ENCODE measurements at places on chromosomes 2 and 18.

DNA sequence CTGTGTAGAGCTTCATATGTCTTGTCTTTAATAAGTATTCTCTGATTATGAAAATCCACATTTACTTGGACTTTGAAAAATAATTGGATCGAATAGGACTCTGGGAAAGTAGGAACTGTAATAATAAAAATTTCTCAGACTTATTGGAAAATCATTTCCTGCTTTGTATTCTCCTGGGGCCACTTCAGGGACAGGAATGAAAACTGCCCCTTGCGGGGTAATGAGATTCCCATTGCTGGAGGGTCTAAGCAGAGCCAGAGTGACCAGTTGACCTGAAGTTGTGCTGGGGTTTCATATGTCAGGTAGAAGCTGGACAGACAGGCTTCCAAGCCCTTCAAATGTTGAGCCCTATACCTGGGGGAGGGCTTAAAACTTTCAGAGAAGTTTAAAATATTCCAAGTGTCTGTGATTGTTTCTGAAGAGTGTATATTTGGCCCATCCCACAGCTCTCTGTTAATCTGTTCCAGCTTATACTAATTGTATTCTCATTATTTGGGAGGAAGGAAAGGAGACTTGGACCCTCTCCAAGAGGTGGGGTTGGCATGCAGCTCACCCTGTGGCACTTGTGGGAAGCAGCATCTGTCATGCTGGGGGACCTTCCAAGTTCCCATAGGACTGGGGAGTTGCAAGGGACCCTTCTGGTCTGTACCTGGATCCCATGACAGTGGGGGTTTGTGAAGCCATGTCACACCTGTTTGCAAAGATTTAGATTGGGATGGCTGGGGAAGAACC is 268.7 kb upstream of the ATP5MC3 start:
- DNase-seq: no peak

GRCh38 chr2:56534321-56534720 is 350.5 kb downstream of the CCDC85A start:
- no peak for DNase-seq

- DNase-seq: no peak
Observed at GRCh38 chr18:51425475-51425874, 228.0 kb upstream of the MEX3C start.

GRCh38 chr18:31500051-31500688 is 2.2 kb downstream of the DSG2 start:
- DNase-seq: no peak

DNA sequence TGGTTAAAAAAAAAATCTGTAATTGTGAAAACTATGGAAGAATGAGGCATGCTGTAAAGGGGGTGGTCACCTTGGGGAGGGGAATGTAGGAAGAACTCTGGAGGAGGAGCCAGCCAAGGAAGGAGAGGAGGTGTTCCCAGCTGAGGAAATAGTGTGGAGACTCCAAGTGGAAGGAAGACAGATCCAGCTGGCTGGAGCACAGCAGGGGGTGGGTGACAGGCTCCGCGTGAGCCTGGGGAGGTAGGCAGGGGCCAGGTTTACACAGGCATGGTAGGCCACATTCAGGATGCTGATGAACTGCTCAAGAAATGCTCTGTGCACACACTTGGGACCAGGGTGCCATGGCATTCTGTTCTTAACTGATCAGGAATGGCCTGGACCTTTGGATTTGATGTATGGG is 16.8 kb downstream of the AFF3 start:
- DNase-seq: no peak

- DNase-seq: no peak
Observed at GRCh38 chr2:11865805-11866204, 119.4 kb downstream of the LPIN1 start.

- no peak for DNase-seq
Observed at GRCh38 chr2:189799531-189799930, 15.3 kb downstream of the PMS1 start.

DNA sequence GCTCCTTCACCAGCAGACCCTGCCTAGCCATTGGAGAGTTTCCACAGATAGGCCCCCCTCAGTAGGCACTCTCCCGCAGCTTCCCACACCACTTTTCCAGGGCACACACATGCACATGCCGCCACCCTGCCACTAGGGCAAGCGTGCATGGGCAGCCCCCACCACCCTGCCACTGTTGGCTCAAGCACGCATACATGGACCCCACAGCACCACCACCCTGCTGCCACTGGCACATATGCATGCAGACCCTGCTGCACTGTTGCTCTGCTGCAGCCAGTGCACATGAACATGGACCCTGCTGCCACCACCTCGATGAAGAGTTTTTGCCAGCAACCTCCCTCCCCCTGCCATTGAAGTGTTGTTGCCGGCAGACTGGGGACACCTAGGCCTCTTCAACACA is 154.9 kb downstream of the FTCDNL1 start:
- DNase-seq: no peak

DNA sequence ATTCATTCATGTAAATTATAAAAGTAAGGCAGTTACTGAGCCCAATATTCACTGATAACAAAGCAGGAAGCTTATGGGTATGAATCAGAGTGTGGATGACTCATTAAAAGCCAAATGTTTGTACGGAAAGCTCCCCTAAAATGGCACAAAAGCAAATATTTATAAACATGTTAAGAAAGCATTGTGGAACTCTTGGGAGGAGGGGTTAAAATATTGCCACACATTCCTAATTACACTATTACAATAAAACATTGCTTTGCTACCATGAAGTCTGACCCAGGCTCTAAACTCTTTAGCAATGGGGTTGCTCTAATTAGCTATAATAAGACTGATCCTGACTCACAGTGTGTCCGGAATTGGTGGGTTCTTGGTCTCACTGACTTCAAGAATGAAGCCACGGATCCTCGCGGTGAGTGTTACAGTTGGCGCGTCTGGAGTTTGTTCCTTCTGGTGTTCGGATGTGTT is 110.9 kb downstream of the NAB1 start:
- DNase-seq: no peak

- DNase-seq: no peak
Observed at GRCh38 chr2:160175169-160176134, 24.6 kb downstream of the ITGB6 start.

DNA sequence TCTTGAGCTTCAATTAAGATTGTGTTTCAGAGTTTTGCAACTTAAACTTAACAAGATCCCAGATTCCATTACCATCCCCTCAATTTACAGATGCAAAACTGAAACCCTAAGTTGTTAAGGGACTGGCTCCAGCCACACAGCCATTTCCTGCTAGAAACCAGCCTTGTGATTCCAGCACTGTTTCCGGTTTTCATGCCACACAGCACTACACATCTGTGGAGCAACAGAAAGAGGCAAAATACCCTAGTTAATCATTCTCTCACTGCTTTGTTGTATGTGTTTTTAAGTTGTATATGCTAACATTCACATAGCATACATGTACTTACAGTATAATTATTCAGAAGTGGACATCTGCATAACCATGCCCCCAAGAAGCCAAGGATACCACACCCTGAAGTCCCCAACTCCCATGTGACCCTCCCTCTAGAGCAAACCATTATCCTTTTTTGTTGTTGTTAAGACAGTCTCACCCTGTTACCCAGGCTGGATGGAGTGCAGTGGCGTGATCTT is 87.4 kb downstream of the MYO5B start:
- no peak for DNase-seq

- no peak for DNase-seq
Observed at GRCh38 chr2:238644095-238645081, 203.5 kb upstream of the TWIST2 start.

GRCh38 chr18:53567929-53568574 is 656.4 kb downstream of the MBD2 start:
- DNase-seq: no peak

DNA sequence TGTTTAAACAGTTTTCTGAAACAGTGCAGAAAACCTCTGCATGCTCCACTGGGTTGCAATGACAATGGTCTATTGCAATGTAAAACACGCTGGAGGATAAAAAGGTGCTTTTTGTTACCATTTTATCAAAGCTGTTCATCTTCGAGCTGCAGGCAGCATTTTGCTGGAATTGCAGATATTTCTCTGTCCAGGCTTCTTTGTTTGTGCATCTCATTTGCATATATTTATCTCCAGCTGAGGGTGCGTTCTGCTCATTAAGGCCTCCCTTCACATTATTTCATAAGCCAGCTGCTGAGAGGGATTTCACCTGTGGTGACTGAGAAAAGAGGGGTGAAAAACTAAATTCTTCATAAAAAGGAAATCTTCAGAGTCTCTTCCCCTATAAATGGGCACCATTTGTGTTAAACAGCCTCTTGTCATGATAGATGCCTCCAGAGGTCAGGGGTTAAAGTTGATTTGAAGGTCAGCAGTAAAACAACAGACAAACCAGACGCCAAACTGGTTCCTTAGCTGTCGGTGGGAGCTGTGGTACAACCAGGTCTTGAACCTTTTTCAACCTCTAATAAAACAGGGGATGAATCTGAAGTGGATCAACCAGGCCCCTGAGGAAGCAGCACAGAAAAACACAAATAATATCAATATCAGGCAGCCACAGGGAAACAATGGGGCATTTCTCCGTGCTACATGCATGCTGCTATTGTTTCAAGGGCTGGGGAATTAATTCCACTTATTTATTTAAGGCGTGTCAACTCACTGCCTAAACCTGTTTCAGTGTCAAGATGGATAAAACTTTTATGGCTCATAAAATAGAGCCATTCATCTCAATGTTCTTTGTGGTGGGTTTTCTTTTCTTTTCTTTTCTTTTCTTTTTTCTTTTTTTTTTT is 265.1 kb downstream of the MEIS1 start:
- no peak for DNase-seq

DNA sequence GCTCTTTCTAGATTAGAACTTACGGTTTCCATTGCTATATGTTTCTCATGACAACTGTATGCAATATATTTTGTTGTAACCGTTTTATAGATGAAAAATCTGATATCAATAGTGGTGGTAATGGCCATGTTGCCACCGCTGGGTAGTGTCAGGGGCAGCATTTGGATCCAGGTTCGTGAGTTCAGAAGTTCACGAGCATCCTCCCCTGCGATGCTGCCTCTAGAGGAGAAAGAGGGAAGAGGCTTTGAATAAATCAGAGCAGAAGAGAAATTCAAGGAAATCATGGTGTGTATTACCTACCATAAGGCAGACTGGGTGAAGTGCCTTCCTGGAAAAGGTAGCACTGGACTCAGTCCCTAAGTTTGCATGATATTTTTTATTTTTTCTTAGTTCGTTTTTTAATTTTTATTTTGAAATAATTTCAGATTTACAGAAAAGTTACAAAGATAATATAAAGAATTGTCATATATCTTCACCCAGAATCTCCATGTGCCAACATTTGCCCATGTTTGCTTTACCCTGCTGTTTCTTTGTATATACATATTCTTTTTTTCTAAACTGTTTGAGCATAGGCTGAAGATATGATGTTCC is 3.3 kb upstream of the ZBTB7C start:
- no peak for DNase-seq

GRCh38 chr2:75320898-75321598 is 121.7 kb upstream of the TACR1 start:
- no peak for DNase-seq

GRCh38 chr2:151165105-151165684 is 96.5 kb downstream of the RBM43 start:
- no peak for DNase-seq

DNA sequence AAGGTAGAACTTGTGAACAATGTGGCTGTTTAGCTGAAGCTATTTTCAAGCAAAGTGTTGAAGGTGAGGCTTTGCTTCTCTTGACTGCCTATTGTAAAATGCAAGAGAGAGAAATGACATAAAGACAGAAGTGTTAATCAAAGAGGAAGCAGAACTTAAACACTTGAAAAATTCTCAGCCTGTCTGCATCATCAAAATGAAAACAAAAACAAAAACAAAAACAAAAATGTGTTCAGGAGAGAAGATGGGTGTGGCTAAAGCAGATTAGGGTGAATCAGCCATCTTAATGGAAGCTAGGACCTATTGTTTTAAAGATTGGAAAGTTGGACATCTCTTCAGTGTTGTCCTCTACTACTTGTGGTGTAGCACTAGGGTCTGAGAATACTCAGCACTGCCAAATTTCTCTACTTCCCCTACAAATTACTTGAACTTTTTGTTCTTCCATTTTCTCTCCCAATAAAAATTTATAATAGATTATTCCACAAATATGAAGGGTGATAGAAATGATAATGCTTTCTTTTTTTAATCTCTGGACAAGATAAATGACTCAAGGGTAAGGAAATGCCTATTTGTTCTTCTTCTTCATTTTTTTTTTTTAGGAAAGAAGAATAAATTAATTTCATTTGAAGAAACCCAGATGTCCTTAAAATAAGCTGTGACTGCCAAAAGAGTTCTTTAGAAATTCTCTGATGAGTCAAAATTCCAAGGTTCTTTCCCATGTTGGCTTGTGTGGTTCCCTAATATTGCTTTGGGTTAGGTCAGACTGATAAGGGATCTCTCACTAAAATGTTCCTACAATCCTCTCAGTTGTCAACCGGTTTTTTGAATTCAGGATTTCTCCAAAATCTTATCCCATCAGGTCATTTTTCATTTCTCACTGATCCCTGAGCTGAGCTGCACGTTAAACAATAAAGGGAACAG is 571.2 kb upstream of the ZEB2 start:
- DNase-seq: no peak

DNA sequence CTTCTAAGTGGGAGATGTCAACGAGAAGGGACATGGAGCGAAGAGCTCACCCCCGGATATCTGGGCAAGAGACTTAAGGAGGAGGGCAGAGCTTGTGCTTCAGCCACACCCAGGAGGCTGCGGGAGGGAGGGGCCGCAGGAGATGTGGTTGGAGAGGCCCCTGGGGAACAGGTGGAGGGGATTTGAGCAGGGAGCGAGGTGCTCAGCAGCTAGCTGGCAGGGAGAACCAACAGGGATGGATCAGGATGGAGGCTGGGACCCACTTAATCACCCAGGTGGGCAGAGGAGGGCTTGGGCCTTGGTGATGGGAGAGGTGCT is 78.3 kb downstream of the MBP start:
- no peak for DNase-seq

GRCh38 chr2:77397763-77398162 is 124.4 kb downstream of the LRRTM4 start:
- DNase-seq: no peak

- no peak for DNase-seq
Observed at GRCh38 chr18:78246050-78246449, 733.6 kb upstream of the SALL3 start.

GRCh38 chr2:237474931-237475703 is 11.9 kb upstream of the MLPH start:
- DNase-seq: no peak

- no peak for DNase-seq
Observed at GRCh38 chr2:133097666-133098065, 427.7 kb upstream of the LYPD1 start.

DNA sequence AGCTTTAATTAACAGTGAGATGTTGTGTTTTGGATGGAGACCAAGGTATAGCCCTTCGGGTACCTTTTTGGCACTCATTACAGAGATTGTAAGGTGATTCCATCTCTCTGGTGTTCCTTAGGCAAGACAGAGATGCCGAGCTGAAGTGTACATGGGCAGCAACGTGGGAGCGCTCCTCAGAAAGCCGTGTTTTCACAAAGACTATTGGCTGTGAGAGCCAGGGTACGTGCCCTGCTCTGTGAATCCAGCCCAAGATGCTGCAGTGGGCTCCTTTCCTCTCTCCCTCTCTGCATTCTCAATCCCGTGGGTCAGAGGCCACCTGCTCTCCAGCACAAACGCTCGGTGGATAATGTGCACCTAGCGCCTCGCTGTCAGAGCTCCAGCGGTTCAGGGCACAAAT is 203.0 kb upstream of the EPHA4 start:
- no peak for DNase-seq

All from SIG-M5 (cell line).